ENCODE measurements at places on chromosomes 13 and 19.

DNA sequence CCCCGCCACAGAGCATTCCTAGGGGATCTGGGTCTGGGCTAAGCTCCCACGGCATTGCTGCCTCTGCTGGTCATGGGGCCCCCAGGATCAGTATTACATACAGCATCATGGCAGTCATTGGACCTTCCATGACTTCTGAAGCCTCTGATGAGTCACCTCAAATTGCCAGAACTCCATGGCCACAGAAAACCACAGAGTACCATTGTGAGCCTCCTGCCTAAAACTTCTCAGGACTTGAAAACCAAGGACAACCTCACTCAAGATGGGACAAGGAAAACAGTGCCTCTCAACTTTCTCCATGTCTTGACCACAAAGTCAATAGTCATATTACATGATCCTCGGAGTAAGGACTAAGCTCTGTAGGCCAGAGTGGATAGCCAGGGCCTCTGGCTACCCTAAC is 306.0 kb downstream of the GPC5 start:
- DNase-seq: no peak

- DNase-seq: no peak
These were observed 86.6 kb downstream of the ZDHHC20 start for GRCh38 chr13:21372530-21372929.

DNA sequence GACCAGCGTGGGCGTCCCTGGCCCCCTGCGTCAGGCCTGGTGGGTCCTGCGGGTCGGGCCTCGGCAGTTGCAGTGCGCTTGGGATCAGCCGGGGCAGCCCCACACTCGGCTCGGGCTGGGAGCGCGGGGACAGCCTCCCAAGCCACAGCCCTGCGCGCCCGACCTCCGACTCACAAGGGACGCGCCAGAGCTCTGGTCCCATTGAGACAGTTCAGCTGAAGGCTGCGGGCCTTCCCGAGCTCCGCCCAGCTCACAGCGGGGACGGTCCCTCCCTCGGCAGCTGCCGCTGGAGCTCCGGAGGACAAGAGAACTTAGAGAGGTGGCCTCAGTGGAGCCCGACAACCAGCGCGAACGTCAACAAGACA is 45.7 kb upstream of the ZNF730 start:
- DNase-seq: no peak

GRCh38 chr13:103431856-103432255 is 365.6 kb upstream of the SLC10A2 start:
- no peak for DNase-seq

GRCh38 chr13:62320129-62321108 is 904.8 kb upstream of the PCDH20 start:
- no peak for DNase-seq

DNA sequence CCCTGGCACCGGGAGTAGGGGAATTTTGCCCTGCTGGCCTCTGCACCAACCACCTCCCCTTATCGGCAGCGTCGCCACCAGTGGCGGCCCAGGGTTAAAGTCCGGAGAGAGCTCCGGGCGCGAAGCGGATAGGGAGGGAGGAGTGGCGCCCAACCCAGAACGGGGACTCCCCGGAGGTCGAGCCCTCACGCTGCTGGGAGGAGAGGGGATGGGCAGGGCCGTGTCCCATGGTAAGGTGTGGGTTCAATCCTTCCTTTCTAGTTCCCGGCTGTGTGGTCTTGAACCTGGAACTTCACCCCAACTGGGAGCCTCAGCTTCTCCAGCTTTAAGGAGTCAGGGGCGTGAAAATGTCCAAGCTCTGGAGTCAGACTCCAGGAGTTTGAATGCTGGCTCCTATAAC is 23.3 kb upstream of the BCL3 start:
- DNase-seq: no peak

DNA sequence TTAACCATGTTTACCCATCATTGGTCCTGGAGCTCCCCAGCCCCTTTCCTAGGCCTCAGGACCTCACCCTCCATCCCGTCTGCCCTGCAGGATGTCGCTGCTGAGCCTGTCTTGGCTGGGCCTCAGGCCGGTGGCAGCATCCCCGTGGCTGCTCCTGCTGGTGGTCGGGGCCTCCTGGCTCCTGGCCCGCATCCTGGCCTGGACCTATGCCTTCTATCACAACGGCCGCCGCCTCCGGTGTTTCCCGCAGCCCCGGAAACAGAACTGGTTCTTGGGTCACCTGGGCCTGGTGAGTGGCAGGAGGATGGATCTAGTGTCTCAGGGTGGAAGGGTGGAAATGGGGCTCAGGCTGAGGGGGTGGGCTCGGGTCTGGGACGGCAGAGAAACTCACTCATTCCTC is 508 bp downstream of the CYP4F8 start:
- no peak for DNase-seq

GRCh38 chr13:108273429-108274118 is 4.1 kb downstream of the TNFSF13B start:
- DNase-seq: no peak

DNA sequence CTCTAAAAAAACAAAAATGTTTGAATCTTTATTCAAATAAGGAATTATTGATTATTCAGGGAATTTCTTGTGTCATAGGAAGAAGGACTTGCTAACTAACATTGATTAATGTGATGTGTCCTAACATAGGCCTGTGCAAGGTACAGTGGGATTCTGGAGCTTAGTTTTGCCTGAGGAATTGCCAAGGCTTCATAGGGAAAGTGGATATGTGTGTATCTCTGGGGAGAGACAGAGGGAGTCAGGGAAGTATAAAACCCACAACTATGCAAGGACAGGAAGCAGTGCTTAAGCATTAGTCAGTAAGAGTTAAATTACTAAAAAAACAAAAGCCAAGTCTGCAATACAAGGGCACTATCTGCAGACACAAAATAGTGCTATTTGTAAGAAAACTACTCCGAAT is 59.6 kb downstream of the WDFY2 start:
- DNase-seq: no peak

GRCh38 chr19:996051-996838 is 4.0 kb upstream of the GRIN3B start:
- peak; percentile 39 for DNase-seq

Measured in stimulated activated CD8-positive, alpha-beta memory T cell treated with anti-CD3 and anti-CD28 coated beads, Interleukin-4, amount 100 ng/mL, for 1 hour (primary cell).